T-helper 17 cell (primary cell): ENCODE measurements at places on chromosomes 5 and 9.

GRCh38 chr9:8179381-8180053, 379.9 kb upstream of the DMAC1 start:
- H3K36me3 ChIP-seq, result no peaks in the 10 kb centered on the region
- no peak for DNase-seq
- H3K4me1 ChIP-seq, result peaks cover 3% of the 10 kb centered on the region

DNA sequence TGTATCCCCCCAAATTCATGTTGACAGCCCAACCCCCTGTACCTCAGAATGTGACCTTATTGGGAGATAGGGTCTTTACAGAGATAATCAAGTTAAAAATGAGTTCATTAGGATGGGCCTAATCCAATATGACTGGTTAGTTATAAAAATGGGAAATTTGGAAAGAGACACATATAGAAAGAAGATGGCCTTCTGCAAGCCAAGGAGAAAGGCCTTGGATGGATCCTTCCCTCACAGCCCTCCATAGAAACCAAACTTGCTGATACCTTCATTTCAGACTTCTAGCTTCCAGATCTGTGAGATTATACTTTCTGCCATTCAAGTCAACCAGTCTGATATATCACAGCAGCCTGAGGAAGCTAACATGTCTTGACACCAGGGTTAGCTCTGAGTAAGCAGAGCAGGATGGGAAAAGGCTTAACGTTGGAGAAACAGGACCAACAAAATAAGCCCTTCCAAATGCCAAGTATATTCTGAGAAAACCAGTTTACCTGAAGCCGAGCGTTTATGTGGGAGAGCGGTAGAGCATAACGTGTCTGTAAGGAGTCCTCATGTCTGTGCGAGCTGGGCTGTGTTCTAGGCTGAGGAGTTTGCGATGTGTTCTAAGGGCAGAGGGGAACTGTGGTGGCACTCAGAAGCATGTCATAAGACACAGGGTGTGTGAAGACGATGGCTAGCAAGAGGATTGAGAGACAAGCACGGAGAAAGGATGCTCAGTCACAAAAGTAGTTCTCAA, 206.1 kb downstream of the PIK3R1 start:
- DNase-seq, result no peak
- H3K4me3 ChIP-seq, result no peak overlapping the region
- H3K36me3 ChIP-seq, result no peaks in the 10 kb centered on the region

DNA sequence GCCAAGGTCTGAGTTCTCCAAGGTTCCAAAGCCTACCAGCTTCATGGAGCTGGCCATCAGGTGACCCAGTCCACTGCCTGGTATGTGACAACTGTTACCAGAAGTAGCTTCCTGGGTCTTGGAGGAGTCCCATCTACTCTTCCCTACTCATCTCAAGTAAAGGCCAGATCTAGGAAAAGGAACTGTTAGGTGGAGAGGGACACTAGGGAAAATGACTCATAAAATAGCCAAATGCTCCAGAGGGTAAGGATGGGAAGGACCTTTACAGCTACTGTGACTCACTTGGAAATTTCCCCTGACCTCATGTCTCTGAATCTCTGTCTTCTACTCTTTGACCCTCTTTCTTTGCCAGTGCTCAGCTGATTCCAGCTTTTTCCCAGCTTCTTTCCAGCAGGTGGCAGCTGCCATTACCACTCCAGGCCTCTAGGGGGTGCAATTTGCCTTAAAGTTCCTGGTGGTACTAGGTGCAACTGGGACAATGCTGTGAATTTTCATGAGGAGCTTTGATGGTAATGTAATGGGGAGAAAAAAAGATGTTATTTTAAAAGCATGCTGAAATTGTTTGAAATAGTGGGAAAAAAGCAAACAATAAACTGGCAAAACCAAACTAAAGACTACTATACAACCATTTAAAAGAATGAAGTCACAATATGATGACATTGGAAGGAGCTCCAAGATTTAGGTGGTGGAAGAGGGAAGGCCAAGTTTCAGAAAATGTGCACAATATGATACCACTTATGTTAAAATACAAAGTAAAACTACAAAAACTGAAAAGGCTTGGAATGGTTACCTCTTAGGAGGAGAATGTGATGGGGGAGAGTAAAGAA, 27.1 kb upstream of the MYORG start:
- H3K36me3 ChIP-seq, result peaks cover 16% of the 10 kb centered on the region
- DNase-seq, result peak; percentile 43
- peaks cover 6% of the 10 kb centered on the region for H3K27me3 ChIP-seq
- H3K4me1 ChIP-seq, result peaks cover 8% of the 10 kb centered on the region

- no peak for DNase-seq
- no peak overlapping the region for H3K27ac ChIP-seq
- no peaks in the 10 kb centered on the region for H3K4me1 ChIP-seq
- H3K27me3 ChIP-seq, result no peaks in the 10 kb centered on the region
Observed at GRCh38 chr5:118310401-118310800, 677.9 kb downstream of the DTWD2 start.

- peak overlapping the region; percentile 91 for H3K27ac ChIP-seq
- H3K4me1 ChIP-seq, result peaks cover 25% of the 10 kb centered on the region
- DNase-seq, result no peak
Observed at GRCh38 chr5:176362233-176362490, 598 bp upstream of the KIAA1191 start.

GRCh38 chr9:99231711-99232110, 9.6 kb downstream of the SEC61B start:
- H3K4me3 ChIP-seq, result no peak overlapping the region
- no peak overlapping the region for H3K27ac ChIP-seq
- H3K36me3 ChIP-seq, result peaks cover 11% of the 10 kb centered on the region
- no peak for DNase-seq
- peaks cover 16% of the 10 kb centered on the region for H3K4me1 ChIP-seq
- H3K27me3 ChIP-seq, result no peaks in the 10 kb centered on the region

- peak overlapping the region; percentile 97 for H3K27ac ChIP-seq
- DNase-seq, result no peak
- peak overlapping the region; percentile 99 for H3K4me3 ChIP-seq
- peaks cover 5% of the 10 kb centered on the region for H3K36me3 ChIP-seq
Observed at GRCh38 chr5:95959888-95960666, 1.6 kb downstream of the ELL2 start.

GRCh38 chr9:5893591-5894236, 3.0 kb downstream of the MLANA start:
- H3K27me3 ChIP-seq, result no peaks in the 10 kb centered on the region
- no peak overlapping the region for H3K27ac ChIP-seq
- peaks cover 4% of the 10 kb centered on the region for H3K36me3 ChIP-seq
- no peak for DNase-seq
